ENCODE measurements at places on chromosomes 13 and 19. TPM values are rescaled to one million over a fixed set of nuclear protein-coding genes. Genes with fewer than 3 reads are reported as not detected.

DNA sequence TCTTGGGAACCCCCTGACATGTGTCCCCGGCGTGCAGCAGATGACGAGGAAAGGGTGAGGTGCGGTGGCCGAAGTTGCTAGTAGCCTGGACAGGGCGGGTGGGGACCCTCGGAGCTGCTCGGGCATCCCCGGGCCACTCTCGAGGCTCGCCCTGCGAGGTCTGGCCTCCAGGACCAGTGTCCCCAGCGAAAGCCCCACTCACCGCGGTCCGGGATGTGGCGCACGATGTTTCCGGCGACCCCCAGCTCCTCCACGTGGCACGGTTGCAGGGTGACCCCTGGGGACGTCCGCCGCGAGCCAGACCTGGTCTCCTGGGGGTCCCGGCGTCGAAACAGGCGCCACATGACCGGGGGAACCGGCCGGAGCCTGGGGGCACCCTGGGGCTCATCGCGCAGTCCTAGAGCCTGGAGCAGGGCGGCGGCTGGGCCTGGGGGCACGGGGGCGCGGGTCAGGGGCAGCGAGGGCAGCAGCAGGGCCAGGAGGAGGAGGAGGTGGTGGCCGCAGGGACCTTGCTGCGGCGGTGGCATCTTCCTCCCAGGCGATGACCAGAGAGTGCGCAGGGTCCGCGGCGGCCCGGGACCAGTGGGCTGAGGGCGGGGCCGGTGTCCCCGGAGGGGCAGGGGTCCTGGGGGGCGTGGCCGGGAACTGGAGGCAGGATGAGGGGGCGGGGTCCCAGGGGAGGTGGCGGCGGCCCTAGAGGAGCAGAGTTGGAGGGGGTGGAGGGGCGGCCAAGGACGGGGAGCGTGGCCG is 26.0 kb downstream of the CERS1 start:
- no peak overlapping the region for H3K4me3 ChIP-seq
- H3K4me1 ChIP-seq = no peaks in the 10 kb centered on the region
- H3K27ac ChIP-seq = no peak overlapping the region
- no peak for DNase-seq
- H3K36me3 ChIP-seq = peaks cover 11% of the 10 kb centered on the region

DNA sequence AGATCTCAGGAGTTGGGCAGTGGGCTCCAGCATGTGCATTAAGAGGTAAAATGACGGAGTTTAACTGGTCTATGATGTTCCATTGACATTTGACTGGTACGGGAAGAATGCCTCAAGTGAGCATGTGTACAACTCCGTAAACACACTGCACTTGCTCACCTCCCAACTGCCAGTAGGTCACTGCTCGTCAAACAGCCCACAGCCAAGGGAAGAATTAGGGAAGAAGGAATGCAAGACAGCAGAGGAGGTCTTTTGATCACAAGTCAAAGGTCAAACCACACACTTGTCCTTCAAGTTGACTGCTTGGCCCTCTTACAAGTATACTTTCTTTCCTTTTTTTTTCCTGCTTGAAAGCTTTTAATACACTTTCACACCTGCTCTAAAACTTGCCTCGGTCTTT is 236.7 kb downstream of the B3GLCT start:
- H3K36me3 ChIP-seq = no peaks in the 10 kb centered on the region
- H3K27ac ChIP-seq = no peak overlapping the region
- DNase-seq = no peak
- no peak overlapping the region for H3K4me3 ChIP-seq
- peaks cover 18% of the 10 kb centered on the region for H3K27me3 ChIP-seq

DNA sequence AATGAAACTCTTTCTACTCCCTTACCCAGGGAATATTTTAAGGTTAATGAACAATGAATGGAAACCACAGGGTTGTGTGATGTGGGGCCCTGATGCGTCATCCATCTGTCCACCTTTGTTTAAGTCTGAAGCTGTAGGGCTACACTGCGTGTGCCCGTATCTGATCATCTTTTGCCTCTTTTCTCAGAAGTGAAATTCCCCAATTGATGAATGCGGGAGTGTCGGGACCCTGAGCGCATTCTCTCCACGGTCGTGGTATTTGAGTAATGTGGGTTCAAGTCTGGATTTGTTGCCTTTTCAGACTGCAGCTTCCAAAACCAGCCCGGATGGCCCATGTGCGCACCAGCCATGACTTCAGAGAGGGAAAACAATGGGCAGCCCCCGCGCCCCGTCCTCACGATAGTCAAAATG is 112.3 kb downstream of the COL4A2 start:
- no peak overlapping the region for H3K4me3 ChIP-seq
- no peaks in the 10 kb centered on the region for H3K27me3 ChIP-seq
- no peak for DNase-seq
- peaks cover 3% of the 10 kb centered on the region for H3K36me3 ChIP-seq

- H3K4me3 ChIP-seq = no peak overlapping the region
- H3K27me3 ChIP-seq = peaks cover 3% of the 10 kb centered on the region
- H3K27ac ChIP-seq = no peak overlapping the region
- DNase-seq = no peak
- no peaks in the 10 kb centered on the region for H3K4me1 ChIP-seq
- no peaks in the 10 kb centered on the region for H3K36me3 ChIP-seq
Measured at GRCh38 chr19:12913851-12914690, 5.0 kb downstream of the SYCE2 start.

- no peaks in the 10 kb centered on the region for H3K27me3 ChIP-seq
- peaks cover 5% of the 10 kb centered on the region for H3K4me1 ChIP-seq
- no peak overlapping the region for H3K4me3 ChIP-seq
- H3K36me3 ChIP-seq = peaks cover 3% of the 10 kb centered on the region
Measured at GRCh38 chr19:43726736-43727592, 11.1 kb downstream of the IRGC start.

GRCh38 chr19:17687857-17688784 is at the start of gene UNC13A:
Gene UNC13A (minus strand): TSS chr19:17688354. CDS start chr19:17688199, 155 bp downstream.
- H3K36me3 ChIP-seq = no peaks in the 10 kb centered on the region
- peaks cover 8% of the 10 kb centered on the region for H3K4me1 ChIP-seq
- peaks cover 7% of the 10 kb centered on the region for H3K27me3 ChIP-seq
- H3K27ac ChIP-seq = no peak within 1 kb of the TSS
- DNase-seq = no peak
- H3K4me3 ChIP-seq = no peak within 1 kb of the TSS

DNA sequence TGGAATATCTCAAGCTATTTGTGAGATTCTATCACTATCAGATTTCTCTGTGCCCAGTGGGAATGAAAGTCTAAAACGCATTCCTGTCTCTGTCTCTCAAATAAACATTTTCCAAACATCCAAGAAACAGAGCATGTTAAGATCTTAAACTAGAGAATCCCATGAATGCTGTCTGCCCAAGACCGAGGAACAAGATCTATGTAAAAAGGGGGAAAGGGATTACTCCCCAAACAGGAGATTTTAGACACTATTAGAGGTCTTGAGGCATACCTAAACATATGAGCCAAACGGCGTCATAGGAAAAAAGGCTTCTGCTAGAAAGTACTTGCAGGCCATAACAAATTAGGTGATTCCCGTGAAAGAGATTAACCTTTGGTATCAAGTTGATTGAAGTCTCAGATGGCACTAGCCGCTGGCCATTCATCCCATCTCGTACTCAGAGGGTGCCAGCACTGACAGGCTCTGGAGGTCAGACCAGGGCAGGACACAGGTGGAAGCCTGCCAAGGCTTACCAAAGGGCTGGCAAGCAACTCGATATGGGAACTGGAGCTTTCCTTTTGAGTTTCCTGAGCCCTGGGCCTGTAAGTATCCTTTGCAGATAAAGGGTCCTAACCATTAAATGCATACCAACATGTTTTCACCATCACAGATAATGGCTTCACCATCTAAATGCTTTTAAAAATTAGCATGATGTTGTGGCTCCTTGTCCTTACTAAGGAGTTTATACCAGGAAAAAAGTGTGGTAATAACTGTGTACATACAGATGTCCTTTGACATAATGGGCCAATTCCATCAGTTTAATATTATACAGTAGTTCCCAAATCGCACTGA is 225.2 kb downstream of the FOXO1 start:
- H3K27me3 ChIP-seq = no peaks in the 10 kb centered on the region
- no peak overlapping the region for H3K4me3 ChIP-seq
- peaks cover 55% of the 10 kb centered on the region for H3K4me1 ChIP-seq
- no peaks in the 10 kb centered on the region for H3K36me3 ChIP-seq
- DNase-seq = peak; percentile 93

DNA sequence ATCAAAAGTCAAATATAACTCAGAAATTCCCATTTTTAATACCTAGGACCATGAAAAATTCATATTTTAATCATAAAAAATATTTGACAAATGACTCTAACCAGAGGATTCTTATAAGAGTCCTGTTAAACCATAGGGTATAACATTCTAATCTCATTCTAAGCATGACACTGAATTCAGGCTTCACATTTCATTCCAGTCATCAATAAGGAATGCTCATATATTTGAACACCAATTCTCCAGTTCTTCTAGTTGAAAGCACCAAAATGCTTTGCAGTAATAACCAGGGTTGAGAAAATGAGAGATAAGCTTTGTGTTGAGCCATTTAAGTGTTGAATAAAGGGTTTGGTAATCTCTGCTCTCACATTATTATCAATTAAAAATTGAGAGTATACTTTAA is 147.5 kb downstream of the VWA8 start:
- DNase-seq = no peak
- H3K4me3 ChIP-seq = no peak overlapping the region
- H3K27ac ChIP-seq = no peak overlapping the region
- no peaks in the 10 kb centered on the region for H3K27me3 ChIP-seq
- H3K4me1 ChIP-seq = no peaks in the 10 kb centered on the region

GRCh38 chr19:17183858-17184321 is 31.3 kb upstream of the USE1 start:
- H3K27me3 ChIP-seq = no peaks in the 10 kb centered on the region
- peaks cover 10% of the 10 kb centered on the region for H3K36me3 ChIP-seq
- H3K4me1 ChIP-seq = no peaks in the 10 kb centered on the region
- no peak for DNase-seq

DNA sequence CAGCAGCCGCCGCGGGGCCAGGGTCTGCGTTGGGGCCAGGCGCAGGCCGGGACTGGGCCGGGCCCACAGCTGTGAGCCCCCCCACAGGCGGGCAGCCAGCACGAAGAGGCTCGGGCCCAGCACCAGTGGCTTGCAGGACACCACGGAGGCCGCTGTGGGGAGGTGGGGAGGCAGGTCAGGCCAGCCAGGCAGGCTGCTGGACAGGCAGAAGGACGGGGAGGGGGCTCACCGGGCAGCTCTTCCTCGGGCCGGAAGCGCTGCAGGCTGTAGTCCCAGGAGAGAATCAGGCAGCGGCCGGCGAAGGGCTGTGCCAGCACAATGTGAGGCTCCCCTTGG is 8.3 kb downstream of the LGI4 start:
- no peaks in the 10 kb centered on the region for H3K27me3 ChIP-seq

DNA sequence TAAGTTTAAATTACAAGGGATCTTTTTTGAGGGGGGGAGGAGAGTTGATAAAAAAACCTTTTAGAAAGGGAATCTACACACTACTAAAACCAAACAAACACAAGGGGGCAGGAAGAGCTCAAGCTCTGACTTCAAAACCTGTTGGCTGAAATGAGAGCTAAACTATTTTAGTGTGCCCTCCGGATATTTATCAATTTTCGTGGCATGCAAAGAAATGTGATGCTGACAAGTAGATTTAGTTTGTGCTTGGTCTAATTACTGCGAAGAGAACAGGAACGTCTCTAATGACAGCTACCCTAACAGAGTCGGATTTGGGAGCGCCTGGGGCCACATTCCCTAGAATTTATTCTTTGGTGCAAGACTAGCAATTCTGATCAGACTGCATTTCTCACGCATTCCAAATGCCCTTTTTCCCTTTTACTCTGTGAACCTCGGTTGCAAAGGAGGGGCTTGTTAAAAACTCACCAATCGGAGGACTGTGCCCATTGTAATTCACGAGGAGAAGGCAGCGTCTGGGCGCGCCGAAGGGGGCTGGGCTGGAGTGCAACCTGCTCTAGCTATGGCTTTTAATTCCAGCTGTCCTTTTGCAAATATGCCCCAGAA is 802 bp upstream of the FREM2 start:
- no peak for DNase-seq
- peaks cover 3% of the 10 kb centered on the region for H3K4me1 ChIP-seq
- no peaks in the 10 kb centered on the region for H3K36me3 ChIP-seq
- peaks cover 24% of the 10 kb centered on the region for H3K27me3 ChIP-seq
- H3K4me3 ChIP-seq = no peak overlapping the region

DNA sequence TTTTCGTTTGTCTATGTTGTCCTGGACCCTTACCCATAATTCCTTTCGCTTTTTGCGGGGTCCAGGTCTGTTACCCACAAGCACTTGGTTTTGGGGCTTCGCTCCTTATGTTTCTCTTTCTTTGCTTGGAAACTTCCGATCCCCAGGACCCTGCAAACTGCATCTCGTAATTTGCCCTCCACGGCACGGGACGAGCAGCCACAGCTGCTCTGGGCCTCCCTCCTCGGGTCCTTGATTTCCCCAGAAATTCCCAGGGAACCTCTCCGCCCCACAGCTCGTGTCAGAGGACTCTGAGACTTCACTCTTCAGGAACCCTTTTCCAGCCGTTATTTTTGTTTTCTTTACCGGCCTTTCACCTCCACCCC is 599 bp downstream of the SNRNP70 start:
- H3K36me3 ChIP-seq = peaks cover 25% of the 10 kb centered on the region
- H3K4me3 ChIP-seq = peak overlapping the region; percentile 89
- peaks cover 2% of the 10 kb centered on the region for H3K27me3 ChIP-seq
- peaks cover 14% of the 10 kb centered on the region for H3K4me1 ChIP-seq
- peak overlapping the region; percentile 73 for H3K27ac ChIP-seq

- H3K27me3 ChIP-seq = no peaks in the 10 kb centered on the region
- peak; percentile 6 for DNase-seq
- H3K27ac ChIP-seq = no peak overlapping the region
- no peaks in the 10 kb centered on the region for H3K4me1 ChIP-seq
- no peak overlapping the region for H3K4me3 ChIP-seq
Measured at GRCh38 chr13:71417205-71417604, 449.8 kb downstream of the DACH1 start.

GRCh38 chr19:32837531-32837930 is 32.0 kb downstream of the SLC7A9 start:
- H3K27me3 ChIP-seq = no peaks in the 10 kb centered on the region
- H3K4me3 ChIP-seq = no peak overlapping the region
- no peak overlapping the region for H3K27ac ChIP-seq
- no peak for DNase-seq

- H3K4me1 ChIP-seq = peaks cover 17% of the 10 kb centered on the region
- H3K27me3 ChIP-seq = no peaks in the 10 kb centered on the region
- DNase-seq = no peak
Measured at GRCh38 chr13:29920025-29920643, 69.7 kb upstream of the UBL3 start.

GRCh38 chr13:31747966-31748365 is 8.6 kb downstream of the RXFP2 start:
- H3K4me1 ChIP-seq = peaks cover 2% of the 10 kb centered on the region
- H3K27me3 ChIP-seq = peaks cover 3% of the 10 kb centered on the region
- no peak overlapping the region for H3K27ac ChIP-seq
- no peak overlapping the region for H3K4me3 ChIP-seq
- H3K36me3 ChIP-seq = no peaks in the 10 kb centered on the region
- no peak for DNase-seq

GRCh38 chr19:6580313-6580712 is 10.6 kb downstream of the CD70 start:
- H3K27ac ChIP-seq = no peak overlapping the region
- H3K4me1 ChIP-seq = no peaks in the 10 kb centered on the region
- DNase-seq = peak; percentile 30
- H3K36me3 ChIP-seq = no peaks in the 10 kb centered on the region
- H3K4me3 ChIP-seq = no peak overlapping the region

- no peaks in the 10 kb centered on the region for H3K27me3 ChIP-seq
- H3K27ac ChIP-seq = no peak overlapping the region
Measured at GRCh38 chr13:32385410-32385809, 42.5 kb downstream of the N4BP2L1 start.

Gene ZNF534
- polyA plus RNA-seq = not detected

Gene IRGC
- not detected for polyA plus RNA-seq

Gene BEST2
- polyA plus RNA-seq = not detected

Gene CEACAM16
- polyA plus RNA-seq = not detected

Gene SKA3
- polyA plus RNA-seq = 7.6 TPM

Gene APOE
- 6.2 TPM for polyA plus RNA-seq

Gene GSK3A
- 73.7 TPM for polyA plus RNA-seq

Gene ODAD3
- polyA plus RNA-seq = 0.05 TPM

Gene PLIN5
- 0.17 TPM for polyA plus RNA-seq

Gene SPRYD7
- 2.3 TPM for polyA plus RNA-seq

Measured in endothelial cell of umbilical vein (primary cell).